ENCODE measurements at places on chromosomes 12 and 14. TPM values are rescaled to one million over a fixed set of nuclear protein-coding genes. Genes with fewer than 3 reads are reported as not detected.

DNA sequence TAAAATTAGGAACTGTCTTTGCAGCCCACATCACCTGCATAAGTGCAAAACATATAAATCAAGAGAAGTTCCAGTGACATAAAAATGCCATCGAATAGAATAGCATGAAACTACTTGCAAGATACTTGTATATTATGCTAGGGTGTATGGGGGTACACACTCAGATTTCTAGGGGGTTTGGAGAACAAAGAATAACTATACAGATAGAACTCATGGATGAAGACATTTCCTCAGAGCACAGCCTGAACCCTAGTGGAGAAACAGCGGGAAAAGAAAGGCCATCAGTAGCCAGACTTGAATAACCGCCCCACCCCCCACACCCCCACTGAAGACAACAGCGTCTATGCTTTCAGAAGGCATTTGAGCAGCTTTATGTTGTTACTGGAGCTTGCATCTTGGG, 425.8 kb downstream of the NPAS3 start:
- no peak for DNase-seq

- DNase-seq, result no peak
These were observed 168.0 kb downstream of the PIK3C2G start for GRCh38 chr12:18429366-18429765.

DNA sequence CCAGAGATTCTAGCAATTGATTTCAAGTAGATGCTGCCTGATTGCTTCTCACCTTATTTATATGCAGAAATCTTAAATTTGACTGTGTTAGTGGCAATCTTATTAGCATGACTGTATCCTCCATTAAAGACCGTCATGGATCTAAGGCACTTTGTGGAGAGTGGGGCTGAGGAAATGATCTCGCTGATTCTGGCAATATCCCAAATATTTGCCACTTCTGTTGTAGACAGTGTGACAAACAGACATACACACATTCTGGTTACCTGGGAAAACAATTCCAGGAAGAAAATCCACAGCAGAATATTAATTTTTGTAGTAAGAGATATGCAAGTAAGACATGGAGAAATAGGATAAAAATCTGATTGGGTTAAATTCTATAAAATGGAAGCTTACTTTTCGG, 269.0 kb upstream of the G2E3 start:
- peak; percentile 7 for DNase-seq

DNA sequence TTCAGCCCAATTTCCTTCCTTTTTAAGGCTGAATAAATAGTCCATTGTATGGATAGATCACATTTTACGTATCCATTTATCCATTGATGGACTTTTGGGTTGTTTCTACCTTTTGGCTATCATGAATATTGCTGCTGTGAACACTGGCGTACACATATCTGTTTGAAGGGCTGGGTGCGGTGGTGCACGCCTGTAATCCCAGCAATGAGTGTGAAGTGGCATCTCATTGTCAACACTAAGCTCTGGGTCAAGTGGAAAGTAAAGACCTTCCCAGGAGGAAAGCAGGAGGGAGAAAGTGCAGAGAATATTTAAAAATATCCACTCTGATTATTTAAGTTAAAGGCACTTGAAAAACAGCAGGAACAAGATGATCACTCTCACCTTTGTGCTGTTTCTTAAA, 11.7 kb upstream of the PLA2G1B start:
- DNase-seq, result no peak

DNA sequence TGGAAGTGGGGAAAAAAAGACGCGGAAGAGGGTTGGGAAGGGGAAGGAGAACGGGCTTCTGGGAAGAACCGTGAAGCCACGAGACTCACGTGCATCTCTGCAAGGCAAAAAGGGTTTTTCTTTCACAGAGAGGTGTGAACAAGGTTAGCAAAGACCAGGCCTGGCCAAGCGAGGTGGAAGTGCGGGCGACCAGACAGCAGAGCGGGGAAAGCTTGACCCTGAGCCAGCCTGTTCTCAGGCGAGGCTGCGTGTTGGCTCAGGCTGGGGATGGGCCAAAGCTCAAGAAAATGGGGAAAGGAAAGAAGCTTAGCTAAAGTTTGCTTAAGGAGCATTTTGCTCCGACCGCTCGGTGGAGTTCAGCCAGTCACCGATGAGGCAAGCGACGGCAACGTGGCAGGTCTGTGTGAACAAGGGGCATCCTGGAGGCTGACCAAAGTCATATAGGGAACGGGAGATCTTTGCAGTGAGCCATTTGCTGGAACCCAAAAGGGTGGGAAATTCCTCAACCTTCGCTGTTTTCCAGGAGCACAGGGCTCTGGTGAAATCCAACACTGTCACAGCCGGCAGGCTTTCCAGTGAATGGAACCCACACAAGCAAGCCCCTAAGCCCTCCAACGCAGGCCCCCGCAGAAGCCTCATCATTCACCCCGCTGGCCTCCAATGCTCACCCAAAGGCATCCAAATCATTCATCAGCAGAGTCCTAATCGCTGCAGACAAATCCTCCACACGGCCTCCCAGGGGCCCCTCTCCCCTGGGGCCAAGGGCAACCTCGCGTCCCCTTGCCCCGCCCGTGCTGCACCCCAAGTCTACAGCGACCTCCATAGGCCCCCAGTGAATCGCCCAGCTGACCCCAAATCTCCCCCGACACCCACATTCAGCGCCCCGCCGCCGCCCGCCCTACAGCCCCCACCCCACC, 754 bp downstream of the ZNF605 start:
- peak; percentile 43 for DNase-seq

GRCh38 chr12:106301241-106301610, 1.3 kb upstream of the TCP11L2 start:
- no peak for DNase-seq

DNA sequence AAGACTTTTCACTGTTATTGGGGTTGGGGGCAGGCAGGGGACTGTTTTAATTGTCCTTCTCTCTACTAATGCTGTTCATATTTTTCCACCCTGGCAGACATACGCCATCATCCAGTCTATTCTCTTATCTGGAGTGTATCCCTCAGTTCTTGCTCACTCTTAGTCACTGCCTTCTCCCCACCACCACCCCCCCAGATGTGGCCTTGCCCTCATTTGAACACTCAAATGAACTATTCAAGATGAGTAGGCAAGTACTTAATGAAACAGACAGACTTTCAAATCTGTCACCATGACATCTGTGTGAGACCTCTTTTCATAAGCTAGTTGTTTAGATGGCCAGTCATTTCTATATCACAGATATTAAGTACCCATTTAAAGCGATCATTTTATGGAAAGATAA, 10.1 kb downstream of the NUDT4 start:
- peak; percentile 31 for DNase-seq

GRCh38 chr12:7021956-7022355, 3.7 kb upstream of the LPCAT3 start:
- no peak for DNase-seq

DNA sequence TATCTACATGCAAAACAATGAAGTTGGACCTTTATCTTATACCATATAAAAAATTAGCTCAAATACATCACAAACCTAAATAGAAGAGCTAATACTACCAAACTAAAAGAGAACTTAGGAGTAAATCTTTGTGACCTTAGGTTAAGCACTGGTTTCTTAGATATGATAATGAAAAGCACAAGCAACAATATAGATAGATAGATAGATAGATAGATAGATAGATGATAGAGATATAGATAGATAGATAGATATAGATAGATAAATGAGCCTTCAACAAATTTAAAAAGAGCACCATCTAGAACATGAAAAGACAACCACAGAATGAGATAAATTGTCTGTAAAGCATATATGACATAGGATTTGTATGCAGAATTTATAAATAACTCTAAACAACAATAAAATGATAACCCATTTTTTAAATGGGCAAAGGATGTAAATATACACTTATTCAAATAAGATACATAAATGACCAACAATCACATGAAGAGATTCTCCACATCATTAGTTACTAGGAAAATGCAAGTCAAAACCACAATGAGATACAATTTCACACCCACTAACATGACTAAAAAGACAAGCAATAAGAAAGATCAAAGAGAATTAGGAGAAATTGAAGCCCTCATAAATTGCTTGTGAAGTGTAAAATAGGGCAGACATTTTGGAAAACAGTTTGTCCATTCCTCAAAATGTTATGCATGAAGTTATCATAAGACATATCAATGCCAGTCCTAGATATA, 293.7 kb downstream of the BTG1 start:
- no peak for DNase-seq

DNA sequence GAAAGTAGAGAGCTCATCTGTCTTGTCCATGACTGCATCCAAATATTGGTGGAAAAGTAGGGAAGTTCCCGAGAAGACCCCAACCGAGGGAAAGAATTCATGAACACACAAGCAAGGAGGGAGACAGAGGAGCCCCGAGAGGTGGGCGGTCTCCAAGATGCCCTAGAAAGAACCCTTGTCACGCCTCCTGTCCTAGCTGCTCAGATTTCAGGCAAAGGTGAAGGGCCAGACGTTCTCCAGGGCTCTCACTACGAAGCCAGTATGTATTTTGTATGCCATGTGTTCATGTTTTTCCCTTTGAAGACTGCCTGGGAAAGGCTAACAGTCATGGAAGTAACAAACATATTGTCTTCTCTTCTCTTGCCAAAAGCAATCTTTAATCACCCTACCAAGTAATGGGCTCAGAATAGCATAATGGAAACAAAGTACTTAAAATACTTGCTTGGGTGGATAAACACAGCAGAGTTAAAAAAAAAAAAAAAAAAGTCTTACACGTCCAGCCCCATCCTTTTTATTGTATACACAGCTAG, 99.2 kb upstream of the TBX3 start:
- no peak for DNase-seq

GRCh38 chr12:122908915-122909314, 13.0 kb upstream of the VPS37B start:
- DNase-seq, result no peak

- DNase-seq, result no peak
These were observed 172.3 kb upstream of the GRIP1 start for GRCh38 chr12:66851134-66851533.

DNA sequence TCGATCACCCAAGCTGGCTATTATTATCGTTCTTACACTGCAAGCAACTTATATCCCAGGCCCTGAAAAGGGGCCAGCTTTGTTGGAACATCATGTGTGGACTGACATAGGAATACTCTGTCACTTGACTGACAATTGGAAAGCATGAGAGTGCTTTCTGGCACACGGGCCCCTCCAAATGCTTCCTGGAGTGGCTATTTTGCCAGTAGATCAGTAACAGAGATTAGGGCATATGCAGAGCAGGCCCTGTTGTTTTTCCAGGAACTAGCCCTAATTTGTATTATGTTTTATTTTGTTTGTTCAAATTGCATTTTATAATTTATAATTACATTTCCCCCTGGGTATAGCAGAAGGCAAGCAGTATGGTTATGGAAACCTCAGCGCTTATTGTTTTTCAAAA, 170.1 kb upstream of the FRMD6 start:
- DNase-seq, result no peak

- peak; percentile 57 for DNase-seq
These were observed 17.7 kb downstream of the C12orf71 start for GRCh38 chr12:27064397-27065342.

DNA sequence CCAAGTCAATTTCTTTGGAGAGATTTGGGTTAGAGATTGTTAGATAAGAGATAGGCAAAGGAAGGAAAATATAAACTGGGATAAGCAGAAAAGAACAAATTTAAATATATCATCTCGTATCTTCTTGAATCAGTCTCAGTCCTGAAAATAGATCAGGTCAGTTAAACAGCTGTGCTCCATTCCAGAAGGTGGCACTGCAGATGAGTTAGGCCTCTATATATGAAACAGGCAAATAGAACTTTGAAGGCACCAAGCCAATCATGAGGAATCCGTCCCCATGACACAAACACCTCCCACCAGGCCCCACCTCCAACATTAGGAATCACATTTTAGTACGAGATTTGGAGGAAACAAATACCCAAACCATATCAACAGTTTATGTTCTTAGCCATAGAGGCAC, 605.5 kb upstream of the USP15 start:
- DNase-seq, result peak; percentile 2

DNA sequence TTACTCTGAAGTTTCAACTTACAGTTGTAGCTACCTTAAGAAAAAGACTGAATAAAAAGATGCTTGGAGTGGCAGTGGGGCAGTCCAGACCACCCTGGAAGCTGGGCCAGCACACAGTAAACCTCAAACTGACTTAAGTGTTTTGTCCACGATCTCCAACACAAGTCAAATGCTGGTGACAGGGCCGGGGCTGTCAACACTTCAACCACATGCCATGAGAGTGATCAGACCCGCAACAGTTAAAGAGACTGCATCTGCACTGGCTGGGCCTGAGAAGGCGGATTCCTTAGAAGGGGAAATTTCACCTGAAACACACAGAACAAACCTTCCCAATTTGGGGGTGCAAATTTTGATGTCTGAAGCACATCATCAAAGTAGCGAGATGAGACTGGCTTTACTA, 223.5 kb upstream of the CAND1 start:
- no peak for DNase-seq

DNA sequence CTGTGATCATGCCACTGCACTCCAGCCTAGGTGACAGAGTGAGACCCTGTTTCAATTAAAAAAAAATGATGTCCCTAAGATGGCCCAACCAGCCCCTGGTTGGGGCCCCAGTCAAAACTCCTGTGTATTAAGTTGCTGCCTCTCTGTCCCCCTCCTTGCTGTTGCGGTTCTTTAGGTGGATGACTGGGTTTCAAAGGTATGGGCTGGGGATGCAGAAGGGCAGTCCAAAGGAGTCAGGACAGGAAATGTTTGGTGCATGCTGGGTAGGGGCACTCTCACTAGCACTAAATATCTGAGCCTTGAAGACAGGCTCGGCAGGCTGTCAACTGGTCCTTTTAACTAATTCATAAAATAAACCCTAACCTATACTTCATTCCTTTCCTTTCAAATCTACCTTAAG, 12.0 kb upstream of the PIP4K2C start:
- no peak for DNase-seq

- DNase-seq, result no peak
These were observed 649.0 kb upstream of the TBX3 start for GRCh38 chr12:115332945-115333344.

- no peak for DNase-seq
These were observed 64.5 kb downstream of the FOXG1 start for GRCh38 chr14:28831126-28831525.

GRCh38 chr12:91973813-91974212, 171.8 kb downstream of the BTG1 start:
- no peak for DNase-seq

CATSPERB gene
- total RNA-seq, result 0.17 TPM

NKX2-1 gene
- not detected for total RNA-seq

POLE2 gene
- 11.6 TPM for total RNA-seq

KCNA1 gene
- not detected for total RNA-seq

CRACR2A gene
- 1.6 TPM for total RNA-seq

TAS2R9 gene
- total RNA-seq, result 0.35 TPM

GON7 gene
- total RNA-seq, result 22.9 TPM

PLEKHH1 gene
- 7.3 TPM for total RNA-seq

ESRRB gene
- total RNA-seq, result not detected

Measured in renal cortical epithelial cell (primary cell).